ENCODE measurements at places on chromosomes 3 and 15. TPM values are rescaled to one million over a fixed set of nuclear protein-coding genes. Genes with fewer than 3 reads are reported as not detected.

The LXN gene
- total RNA-seq, result 115 TPM

The ZNF620 gene
- total RNA-seq, result 0.92 TPM

The SETMAR gene
- total RNA-seq, result 9.5 TPM

The IL17RB gene
- not detected for total RNA-seq

The ECE2 gene
- not detected for total RNA-seq

The ERC2 gene
- 0.42 TPM for total RNA-seq

The PTH1R gene
- not detected for total RNA-seq

The FANCI gene
- 25.3 TPM for total RNA-seq

The P2RY14 gene
- total RNA-seq, result not detected

The MYO5C gene
- 0.23 TPM for total RNA-seq

The ADAMTS17 gene
- total RNA-seq, result 0.37 TPM

The GOLGA8T gene
- total RNA-seq, result not detected

The IQCF5 gene
- not detected for total RNA-seq

The GHRL gene
- total RNA-seq, result not detected

The ACAN gene
- total RNA-seq, result under 0.01 TPM

The SLC9C1 gene
- total RNA-seq, result 0.30 TPM

The IL5RA gene
- not detected for total RNA-seq
